ENCODE measurements at places on chromosomes 11 and 22.

- no peak for DNase-seq
Measured at GRCh38 chr11:2012440-2012839, 14.8 kb upstream of the H19 start.

GRCh38 chr11:72704783-72705265 is 30.6 kb upstream of the PDE2A start:
- no peak for DNase-seq

DNA sequence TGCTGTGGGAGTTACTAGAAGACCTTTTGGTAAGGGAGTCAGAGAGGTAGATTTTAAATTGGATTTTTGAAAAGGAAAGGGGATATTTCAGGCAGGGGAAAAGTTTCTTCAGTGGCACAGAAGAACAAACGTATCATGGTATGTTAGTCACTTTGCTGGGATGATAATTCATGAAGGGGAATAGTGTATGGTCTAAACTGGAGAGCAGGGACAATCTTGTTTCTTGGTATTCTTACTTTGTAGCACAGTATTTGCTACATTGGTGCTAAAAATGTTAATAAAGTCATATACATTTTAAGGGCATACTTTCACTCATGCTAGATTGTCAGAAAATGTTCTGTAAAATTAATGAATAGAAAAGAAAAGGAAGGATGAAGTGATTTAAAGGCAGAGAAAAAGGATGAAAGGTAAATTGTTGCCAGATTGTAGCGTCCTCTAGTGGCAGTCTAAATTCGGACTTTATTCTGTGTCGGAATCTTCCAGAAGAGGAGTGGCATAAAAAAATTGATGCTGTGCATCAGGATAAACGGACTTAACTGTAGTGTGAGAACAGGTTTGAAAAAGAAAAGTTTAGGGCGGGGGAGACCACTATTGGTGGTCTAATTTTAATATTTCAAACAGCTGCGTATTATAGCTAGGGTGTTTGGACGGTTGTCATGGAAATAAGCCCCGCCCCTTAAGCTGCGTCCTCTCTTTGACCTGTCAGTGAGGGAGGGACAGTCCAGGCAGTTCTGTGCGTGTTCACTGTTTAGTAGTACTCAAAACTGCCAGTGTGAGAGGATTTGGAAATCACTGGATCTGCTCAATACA is at the start of gene BCO2:
Gene BCO2 (plus strand): TSS at position 724 of the 810 bp plus-strand sequence. CDS start 90 bp downstream, outside the sequence.
- DNase-seq: peak; percentile 69

DNA sequence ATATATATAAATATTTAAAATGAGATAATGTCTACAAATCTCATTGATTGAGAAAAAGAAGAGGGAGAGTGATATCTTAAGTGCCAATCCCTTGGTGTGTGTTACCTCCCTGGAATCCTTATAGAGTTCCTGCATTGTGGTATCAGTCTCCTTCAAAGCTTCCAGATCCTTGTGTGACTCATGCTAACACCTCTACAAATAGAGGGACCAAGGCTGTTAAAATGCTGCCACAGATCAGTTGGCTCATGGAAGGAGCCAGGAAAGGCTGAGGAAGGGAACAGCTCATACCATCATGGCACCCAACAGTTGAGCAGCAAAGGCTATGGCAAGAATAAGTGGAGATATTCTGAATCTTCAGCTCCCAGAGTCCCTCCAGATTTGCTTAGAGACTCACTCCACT is 163.6 kb upstream of the ISX start:
- DNase-seq: no peak

- DNase-seq: no peak
Measured at GRCh38 chr11:107777110-107777509, 65.3 kb upstream of the SLN start.

DNA sequence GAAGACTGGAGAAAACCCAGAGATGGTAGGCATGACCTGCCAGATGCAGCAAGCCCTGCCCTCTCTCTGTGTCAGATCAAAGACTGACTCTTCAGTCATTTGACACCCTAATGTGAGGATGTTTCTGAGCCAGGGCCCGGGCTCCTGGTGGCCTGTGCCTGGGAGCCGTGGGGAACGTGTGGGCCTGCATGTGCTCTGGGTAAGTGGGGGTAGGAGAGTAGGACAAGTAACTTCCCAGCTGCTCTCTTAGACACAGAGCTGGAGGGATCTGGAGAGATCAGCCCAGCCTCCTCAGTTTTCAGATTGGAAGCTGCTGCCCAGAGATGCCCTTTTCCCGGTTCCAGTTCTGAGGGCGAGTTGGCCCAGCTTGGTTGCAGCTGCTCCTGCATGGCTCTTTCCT is 110.8 kb downstream of the TEAD1 start:
- DNase-seq: no peak

DNA sequence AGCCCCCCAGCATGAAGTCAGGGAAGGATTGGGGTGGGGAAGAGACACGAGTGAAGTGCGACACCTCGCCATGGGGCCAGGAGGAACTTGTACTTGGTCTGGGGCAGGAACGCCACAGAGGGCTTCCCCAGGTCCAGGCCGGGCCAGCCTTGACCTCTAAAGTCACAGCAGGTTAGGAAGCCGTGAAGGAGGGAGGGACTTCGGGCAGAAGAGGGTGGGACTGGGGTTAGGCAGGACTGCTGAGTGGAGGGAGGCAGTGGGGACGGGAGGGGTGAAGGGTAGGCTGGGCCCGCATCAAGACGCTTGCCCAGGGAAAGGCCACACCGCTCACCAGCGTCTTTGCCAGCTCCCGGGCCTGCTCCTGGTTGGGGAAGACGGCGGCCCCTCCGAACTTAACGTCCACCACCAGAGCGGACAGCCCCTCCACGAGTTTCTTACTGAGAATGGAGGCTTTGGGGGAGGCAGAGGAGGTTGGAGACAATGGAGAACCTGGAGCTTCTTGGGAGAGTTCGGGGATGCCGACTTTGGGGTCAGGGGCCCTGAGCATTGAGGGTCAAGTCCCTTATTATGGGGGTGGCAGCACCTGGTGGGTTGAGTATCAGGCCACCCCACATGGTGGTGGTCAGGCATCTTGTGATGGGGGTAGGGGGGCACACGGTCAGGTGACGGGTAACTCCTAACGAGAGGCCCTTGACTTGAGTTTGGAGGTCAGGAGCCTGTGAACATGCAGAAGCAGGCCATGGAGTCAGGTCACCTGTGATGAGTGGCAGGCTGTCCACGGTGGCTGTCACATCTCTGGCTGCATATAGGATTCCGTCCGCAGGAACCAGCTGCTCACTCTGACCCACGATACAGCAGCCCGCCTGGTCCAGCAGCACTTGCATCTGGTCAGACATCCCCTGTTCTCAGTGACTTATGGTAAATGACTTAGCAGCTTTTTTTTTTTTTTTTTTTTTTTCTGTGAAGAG is 1.7 kb upstream of the SCO2 start:
- peak; percentile 53 for DNase-seq

DNA sequence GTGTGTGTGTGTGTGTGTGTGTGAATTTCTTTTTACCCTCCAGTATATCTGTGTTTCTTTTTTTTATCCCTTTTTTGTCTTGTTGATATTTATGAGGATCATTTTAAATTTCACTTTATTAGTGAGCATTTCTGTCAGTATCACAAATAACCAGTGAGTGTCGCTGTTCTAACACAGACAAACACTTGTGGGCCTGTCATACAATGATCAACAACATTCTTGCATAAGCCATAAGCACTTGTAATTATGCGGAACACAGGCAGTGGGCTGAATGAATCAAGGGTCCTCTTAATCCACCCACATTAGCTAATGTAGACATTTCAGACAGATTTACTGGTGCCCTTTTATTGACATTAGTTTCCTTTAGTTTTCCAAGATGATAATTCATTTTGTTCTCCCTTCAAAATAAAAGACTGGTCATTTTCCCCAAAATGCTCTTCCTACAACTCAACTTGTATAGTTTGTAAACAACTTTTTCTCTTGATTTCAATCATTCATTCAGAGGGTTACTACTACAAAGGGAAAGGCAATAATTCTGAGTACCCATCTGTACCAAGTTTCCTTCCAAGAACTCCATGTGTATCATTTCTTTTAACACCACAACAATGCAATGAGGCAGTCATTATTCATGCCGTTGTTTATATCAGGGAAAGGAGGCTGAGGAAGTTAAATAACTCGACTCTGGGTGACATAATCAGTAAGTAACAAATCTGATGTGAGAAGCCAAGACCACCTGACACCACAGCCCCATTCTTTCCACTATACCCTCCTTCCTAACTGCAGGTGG is 34.5 kb upstream of the ANO3 start:
- peak; percentile 25 for DNase-seq

- DNase-seq: no peak
Measured at GRCh38 chr11:69053546-69054396, 5.0 kb downstream of the TPCN2 start.

DNA sequence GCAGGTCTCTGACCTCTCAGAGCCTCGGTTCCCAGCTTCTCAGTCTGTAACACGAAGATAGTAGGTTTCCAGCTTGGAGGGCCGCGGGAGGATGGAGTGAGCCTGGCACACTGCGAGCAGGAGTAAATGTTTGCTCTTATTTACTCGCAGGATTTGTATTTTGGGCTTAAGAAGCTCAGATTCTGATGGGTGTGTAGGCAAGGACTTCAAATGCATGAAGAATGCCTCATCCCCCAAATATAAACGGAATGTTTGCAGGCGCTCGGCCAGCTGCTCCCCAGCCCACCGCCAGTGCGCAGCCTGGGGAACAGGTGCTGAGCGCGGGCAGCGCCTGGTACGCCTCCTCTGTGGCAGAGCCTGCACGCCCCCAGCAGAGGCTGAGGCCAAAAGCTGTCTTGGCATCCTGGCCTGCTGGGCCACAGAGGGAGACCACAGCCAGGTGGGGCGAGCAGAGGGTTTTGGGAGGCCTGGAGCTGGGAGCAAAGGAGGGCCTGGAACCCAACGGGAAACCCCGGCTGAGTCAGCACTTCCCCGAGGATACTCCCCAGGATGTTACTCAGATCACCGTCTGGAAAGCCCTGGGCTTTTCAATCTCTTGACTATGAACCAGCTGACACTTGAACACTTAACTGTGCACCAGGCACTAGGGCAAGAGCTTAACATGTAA is 9.4 kb downstream of the EHD1 start:
- DNase-seq: peak; percentile 85

GRCh38 chr11:72924568-72925190 is 110.5 kb downstream of the ATG16L2 start:
- peak; percentile 74 for DNase-seq

DNA sequence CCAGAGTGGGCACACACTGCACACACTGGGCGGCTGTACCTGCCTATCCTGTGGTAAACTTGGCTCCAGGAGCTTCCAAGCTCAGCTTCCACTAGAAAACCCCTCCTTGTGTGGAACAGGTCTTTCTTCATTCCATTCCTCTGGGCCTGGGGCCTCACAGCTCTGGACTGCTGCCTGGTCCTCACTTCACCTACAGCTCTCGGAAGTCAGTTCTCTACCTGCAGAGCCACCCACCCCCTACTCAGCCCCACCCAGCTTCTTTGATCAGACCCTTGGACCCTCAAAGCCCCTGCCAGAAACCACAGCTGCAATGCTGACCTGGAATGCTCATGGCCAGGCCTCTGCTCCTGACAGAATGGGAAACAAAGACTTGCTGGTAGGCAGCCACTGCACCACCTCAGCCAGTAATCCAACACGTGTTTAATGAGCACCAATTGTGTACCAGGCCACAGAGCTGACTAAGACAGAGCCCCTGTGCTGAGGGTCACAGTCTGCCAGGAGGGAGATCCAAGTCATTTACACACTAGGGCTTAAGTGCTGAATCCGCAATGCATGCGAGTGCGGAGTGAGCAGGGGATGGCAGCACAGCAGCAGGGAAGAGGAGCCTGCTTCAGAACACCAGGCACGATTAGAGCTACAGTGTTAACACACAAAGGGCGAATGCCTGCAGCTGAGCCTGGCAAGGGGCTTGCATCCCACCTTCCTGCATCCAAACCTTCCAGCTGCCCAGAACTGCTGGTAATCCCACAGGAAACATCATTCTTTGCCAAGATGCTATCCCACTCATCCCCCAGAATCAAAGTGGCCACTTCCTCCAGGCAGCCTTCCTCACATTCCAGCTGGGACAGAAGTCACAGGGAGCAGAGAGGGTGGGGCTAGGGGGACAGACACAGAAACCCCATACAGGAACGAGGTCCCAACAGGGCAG is 4.6 kb downstream of the GNB1L start:
- DNase-seq: no peak

GRCh38 chr11:66337103-66337899 is 1.1 kb upstream of the RIN1 start:
- no peak for DNase-seq

DNA sequence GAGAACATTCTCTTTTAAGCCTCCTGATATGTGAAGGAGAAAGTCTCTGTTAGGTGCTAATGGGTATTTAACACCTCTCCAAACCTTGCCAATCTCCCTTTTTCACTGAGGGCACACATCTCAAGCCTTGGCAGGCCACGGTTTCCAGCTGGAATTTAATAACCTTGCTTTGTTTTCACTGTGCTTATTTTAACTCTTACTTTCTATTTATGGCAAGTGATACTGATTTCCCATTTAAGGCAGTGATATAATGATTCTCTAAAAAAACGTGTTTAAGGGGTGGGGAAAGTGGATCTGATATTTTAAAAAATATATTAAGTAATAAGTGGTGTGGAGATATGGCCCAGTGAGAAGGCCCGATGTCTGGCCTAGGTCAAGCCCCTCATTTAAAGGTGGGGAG is 1.1 kb upstream of the RASD2 start:
- no peak for DNase-seq

- no peak for DNase-seq
Measured at GRCh38 chr11:73155102-73155501, 13.0 kb upstream of the FCHSD2 start.

- no peak for DNase-seq
Measured at GRCh38 chr11:1057806-1058205, 16.9 kb upstream of the MUC2 start.

GRCh38 chr11:61919705-61920631 is 2.6 kb upstream of the RAB3IL1 start:
- no peak for DNase-seq

DNA sequence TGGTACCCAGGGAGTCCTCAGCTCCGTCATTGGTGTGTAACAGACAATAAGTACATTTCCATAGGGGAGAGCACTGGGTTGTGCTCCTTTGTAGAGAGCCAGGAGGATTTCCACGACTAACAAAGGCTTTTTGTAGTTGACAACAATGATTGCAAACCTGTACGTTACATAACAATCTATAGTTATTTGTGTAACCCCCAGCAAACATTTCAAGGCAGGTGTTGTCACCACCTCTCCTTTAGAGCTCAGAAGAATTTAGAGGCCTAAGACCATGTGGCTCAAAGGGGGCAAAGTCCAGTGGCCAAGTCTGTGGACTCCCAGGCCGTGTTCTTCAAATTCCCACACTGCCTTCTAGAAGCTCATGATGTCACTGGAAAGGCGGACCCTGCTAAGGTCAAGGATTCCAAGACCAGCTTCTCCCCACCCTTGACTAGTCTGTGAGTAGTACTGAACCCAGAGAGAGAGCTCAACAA is 15.8 kb downstream of the RPL27A start:
- no peak for DNase-seq

GRCh38 chr22:47629273-47629711 is 866.8 kb downstream of the TBC1D22A start:
- DNase-seq: no peak

GRCh38 chr11:119640541-119640940 is 88.5 kb downstream of the NECTIN1 start:
- no peak for DNase-seq

DNA sequence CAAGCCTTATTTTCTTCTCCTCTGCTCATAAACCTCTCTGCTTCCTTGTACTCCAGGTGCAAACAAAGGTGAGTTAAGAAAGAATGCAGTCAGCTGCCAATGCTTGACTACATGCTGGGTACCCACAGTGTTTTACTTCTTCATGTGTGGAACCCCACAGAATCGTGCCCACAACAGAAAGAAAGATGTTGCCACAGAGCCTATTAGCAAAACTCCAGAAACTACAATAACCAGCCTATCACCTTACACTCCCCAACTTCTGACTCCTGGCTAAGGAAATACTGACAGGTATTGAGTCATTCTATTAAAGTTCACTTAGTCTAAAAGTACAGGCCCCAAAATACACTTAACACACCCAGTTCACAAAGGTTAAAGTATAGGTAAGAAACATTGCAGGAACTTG is 56.9 kb upstream of the CCDC89 start:
- DNase-seq: no peak
